Chondrocyte (in vitro differentiated cells): ENCODE measurements at places on chromosomes 3 and 15.
A peak's percentile ranks its signal among the peaks of the same experiment; 100 is the strongest.

DNA sequence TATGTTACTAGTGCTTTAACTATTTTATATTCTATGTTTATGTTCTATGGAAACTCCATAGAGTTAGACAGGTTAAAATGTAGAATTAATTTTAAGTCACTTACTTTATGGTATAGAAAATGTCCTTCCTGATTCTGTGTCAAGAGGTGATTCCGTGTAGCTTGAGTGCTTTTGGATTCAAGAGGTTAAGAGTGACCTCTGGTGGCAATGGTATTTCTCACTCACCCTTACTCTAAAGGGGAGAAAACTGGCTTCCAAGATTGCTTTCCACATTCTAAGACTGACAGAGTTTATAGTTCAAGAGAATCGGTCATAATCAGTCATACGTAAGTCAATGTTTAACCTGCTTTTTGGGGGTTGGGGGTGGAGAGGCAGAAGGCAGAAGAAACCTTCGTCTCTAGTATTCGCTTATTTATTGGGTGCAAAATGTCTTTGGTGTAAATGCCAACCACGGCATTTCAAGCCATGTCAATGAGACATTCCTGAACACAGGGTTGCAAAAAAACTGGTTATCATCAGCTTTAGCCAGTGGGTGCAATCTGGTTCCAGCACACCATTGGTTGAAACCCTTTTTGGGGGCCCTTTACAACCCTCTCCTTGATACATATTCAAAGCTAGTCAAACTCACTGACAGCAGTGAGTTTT lies 92.0 kb upstream of the VGLL3 start:
- DNase-seq, result no peak

DNA sequence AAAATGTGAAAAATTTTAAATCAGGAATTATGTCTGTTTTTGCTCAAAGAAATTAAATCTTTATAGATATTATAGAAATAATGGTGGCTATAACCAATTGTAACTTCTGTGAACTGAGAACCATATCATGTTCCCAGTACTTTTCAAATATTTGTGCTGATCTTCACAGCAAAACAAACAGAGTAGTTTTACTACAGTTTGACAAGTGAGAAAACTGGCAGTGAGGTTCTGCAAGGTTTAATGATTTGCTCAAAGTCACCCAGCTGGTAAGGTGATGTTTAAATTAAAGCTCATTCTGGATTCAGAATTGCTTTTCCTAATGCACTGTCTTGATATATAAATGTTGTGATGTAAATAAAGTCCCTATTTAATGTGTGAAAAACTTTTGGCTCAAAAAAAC lies 22.0 kb upstream of the SPTSSB start:
- DNase-seq, result no peak

GRCh38 chr3:42753757-42754156 lies 19.3 kb downstream of the CCDC13 start:
- DNase-seq, result no peak

DNA sequence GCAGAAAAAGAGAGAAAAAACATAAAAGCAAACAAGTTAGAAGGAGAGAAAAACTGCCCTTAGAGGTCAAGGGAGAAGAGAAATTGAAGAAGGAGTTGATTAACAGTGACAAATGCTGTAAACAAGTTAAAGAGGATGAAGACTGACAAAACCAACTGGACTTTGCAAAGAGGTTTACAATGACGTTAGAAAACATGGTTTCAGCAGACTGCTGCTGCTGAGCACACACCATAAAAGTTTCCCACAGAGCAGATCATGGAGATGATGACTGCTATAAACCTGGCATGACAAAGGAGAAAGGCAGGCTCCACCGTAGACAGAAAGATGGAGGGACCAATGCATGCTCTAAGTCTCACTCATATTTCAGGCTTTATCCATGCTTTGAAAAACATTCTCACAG lies 78.7 kb downstream of the POLQ start:
- DNase-seq, result no peak

GRCh38 chr3:155334914-155335723 lies 41.6 kb upstream of the STRIT1 start:
- DNase-seq, result no peak

DNA sequence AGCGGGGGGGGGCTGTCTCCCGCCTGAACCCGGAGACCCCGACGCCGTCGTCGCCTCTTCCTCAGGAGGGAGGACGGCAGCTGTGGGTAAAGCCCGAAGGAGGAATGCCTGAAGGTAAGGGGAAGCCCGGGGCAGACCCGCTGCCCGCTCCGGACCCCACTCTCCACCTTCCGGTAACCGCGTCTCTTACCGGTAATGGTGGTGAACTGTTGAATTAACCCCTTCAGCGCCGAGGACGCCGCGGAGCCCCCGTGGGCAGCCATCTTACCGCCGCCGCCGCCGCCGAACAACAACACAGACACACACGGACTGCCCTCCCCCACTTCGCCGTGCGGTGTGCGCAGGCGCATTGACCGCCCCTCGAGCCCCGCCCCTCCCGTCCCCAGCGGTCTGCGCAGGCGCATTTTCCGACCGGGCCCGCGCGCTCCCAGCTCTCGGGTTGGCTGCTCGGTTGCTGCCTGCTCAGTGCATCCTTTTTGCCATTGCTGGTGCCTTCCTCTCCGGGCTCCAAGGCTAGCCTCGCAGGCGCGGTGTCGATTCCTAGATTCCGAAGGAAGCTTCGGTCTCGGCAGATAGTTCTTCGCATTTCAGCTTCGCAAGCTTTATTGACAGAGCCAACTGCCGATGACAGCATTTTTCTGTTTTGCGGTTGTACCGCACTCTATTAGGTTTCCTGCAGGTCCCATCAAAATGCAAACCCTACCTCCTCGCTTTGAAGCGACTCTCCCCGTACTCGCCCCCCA lies at the start of gene UBXN7:
UBXN7 (minus strand) TSS at position 291 of the 743 bp plus-strand sequence; CDS start at position 263, 28 bp downstream.
- peak; percentile 97 for DNase-seq

DNA sequence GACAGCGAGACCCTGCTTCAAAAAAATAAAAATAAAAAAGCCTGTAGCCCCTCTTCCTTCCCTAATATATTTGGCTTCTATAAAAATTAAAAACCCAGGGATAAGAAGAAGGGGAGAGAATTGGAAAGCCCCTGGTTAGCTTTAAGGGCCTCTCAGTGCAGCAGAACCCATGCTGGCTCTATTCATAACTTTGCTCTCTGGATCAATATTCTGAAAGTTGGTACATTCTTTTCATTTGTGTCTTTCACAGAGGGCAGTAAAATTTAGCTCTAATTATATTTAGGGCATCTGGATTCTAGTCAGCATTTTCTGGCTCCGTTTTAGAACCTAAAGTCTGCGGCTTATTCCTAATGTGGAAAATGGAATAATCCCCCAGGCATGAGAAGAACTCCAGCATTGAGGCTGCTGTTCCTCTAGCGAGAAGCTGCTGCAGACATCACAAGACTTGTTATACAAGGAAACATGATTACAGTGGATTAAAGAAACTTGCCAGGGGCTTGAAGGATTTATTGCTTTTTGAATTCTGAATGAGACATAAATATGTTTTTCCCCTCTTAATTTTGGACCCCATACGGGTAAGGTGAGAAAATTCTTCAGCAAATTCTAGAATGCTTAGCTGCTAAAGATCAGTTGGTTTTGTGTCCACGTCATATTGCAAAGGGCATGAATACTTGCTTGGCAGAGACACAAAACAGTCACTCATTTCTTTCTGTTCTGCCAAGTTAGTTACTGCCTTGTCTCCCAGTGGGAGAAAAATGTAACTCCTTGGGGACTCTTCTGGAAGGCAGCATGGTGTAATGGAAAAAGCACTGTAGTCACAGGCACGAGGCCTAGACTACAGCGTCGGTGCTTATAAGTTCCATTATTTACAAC lies 177.7 kb downstream of the VGLL4 start:
- no peak for DNase-seq
